HFFc6 (cell line): ENCODE measurements at places on chromosomes 1 and 21.

DNA sequence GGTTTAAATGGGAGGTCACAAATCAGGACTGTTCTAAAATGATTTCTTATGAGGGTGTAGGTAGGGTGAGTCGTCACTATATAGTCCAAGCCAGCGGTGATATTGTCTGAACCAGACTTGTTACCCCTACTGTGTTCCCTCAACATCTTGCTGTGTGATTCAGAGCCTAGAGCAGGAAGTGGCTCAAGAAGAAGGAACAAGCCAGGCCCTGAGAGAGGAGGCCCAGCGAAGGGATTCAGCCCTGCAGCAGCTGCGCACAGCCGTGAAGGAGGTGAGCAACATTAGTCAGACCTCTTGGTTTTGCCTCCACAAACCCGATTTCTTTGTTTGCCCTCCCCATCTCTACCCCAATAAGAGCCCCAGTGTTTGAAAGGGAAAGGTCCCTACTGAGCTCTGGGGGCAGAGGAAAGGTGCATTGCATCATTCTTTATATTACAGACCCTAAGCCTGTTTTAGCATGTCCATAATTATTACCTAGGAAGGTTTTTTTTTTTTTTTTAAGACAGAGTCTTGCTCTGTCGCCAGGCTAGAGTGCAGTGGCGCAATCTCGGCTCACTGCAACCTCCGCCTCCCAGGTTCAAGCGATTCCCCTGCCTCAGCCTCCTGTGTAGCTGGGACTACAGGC is 5.0 kb upstream of the SH3BGRL3 start:
- peak; percentile 45 for DNase-seq

DNA sequence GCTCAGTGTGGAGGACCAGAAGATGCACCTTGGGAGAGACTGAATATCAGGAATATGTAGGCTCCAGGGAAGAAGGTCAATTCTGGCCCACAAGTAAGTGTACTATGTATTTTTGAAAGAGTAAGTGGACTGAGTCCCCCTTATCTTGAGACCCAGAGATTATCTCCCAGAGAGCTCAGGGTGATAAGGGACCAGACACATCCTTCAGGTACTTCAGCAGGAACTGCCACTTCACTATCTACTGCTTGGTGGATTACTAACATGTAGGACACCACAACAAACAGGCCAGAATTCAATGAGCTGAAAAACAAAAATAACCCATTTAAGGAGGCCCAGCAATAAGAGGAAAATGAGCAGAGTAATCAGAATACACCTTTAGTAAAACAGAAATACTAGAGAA is 119.2 kb downstream of the ZNF644 start:
- no peak for DNase-seq

GRCh38 chr1:98493469-98493868 is 168.1 kb upstream of the SNX7 start:
- DNase-seq: no peak

- DNase-seq: no peak
Observed at GRCh38 chr1:53129891-53130597, 12.4 kb downstream of the SLC1A7 start.

- no peak for DNase-seq
Observed at GRCh38 chr1:37410105-37410504, 64.3 kb upstream of the ZC3H12A start.

DNA sequence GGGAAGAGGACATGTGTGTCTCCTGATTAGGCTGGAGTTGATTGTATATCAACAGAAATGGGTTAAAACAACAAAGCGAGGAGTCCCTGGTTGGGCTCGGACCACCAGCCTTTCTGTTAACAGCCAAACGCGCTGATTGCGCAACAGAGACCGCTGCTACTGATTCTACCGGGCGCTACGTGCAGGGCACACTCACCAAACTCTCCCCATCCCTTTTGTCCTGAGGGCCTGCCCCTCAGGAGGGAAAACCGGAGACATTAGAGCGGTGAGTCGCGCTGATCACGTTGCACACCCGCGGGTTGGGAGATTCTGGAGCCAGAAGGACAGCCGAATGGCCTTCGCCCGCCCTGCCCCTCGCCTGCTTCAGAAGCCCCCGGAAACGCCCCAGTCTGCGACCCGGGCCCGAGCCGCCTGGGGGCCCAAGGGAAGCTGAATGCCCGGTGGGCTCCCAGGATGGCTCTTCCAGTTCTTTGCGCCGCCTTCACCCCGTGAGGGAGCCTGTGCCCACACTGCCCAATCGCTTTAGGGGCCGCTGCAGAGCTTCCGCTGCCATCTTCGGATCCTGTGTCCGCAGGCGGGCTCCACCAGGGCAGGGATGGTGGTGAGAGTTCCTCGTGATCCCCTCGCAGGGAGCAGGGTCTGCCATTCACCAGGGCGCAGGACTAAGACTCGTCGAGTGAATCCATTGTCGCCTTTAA is 165.4 kb upstream of the NBPF11 start:
- no peak for DNase-seq

- DNase-seq: peak; percentile 33
Observed at GRCh38 chr1:160081261-160081936, at the start of gene KCNJ9. KCNJ9 (plus strand) TSS chr1:160081538; CDS start chr1:160084031, 2,493 bp downstream.

- peak; percentile 28 for DNase-seq
Observed at GRCh38 chr1:186183970-186184628, 191.0 kb downstream of the TPR start.

- no peak for DNase-seq
Observed at GRCh38 chr1:222938986-222939385, 124.1 kb downstream of the DISP1 start.

GRCh38 chr1:162390396-162391185 is 9.1 kb downstream of the C1orf226 start:
- no peak for DNase-seq

DNA sequence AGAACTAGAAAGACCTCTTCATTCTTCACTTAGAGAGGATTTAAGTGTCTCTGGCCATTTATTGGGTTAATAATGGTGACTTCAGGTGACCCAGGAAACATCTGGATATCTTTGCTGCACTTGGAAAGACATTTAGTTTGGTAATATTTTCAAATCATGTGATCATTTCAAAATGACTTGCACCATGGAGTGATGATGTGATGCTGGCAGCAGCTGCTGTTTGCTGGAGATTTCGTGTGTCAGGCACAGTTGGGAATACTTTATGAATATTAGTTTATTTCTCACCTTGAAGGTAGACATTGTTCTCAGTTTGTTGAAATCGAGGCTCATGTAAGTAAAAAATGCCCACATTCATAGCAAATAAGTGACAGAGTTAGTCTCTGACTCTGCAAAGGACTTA is 236.0 kb downstream of the DISC1 start:
- DNase-seq: no peak

- no peak for DNase-seq
Observed at GRCh38 chr1:31839662-31840343, 24.0 kb upstream of the SPOCD1 start.

GRCh38 chr1:228097333-228098081 is 5.6 kb downstream of the C1orf35 start:
- DNase-seq: no peak

GRCh38 chr1:101310506-101310905 is 73.7 kb downstream of the S1PR1 start:
- DNase-seq: no peak

DNA sequence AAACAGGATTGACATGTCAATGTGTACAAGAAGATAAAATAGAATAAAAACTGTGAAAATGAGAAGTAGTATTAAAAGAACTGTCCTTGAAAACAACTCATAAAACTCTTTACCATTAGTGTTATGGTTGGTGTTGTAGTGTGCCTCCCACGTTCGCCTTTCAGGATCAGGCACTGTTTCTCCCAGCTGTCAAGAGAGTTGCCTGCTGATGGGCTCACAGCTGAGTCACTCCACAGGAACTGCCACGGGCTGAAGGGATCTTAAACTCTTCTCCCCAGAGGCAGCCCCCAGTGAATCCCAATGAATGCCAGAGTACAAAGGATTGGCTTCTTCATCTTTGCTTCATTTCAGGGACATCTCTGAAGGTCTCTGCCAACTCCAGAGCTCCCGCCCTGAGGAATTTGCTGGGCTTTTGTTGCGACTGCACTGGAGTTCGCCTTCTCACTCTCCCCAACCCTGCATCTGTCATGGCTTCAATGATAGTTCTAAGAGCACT is 119.6 kb downstream of the ADGRL2 start:
- DNase-seq: peak; percentile 17

- DNase-seq: no peak
Observed at GRCh38 chr1:6200188-6200809, 904 bp upstream of the RPL22 start.

DNA sequence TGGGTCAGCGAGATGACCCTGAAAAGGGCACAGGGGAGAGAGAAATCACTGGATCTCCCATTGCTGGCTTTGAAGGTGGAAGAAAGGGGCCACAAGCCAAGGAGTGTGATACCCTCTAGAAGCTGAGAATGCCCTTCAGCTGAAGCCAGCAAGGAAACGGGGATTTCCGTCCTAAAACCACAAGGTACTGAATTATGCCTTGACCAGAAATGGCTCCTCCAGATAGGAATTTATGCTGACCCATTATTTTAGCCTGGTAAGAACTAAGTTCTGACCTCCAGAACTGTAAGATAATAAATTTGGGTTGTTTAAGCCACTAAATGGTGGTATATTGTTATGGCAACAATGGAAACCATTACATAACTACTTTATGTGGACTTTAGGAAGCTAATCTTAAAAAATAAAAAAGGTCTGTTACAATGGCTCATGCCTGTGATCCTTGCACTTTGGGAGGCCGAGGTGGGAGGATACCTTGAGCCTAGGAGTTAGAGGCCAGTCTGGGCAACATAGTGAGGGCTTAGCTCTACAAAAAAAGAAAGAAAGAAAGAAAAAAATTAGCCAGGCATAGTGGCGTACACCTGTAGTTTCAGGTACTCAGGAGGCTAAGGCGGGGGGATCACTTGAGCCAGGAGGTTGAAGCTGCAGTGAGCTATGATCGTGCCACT is 3.6 kb upstream of the H6PD start:
- no peak for DNase-seq

DNA sequence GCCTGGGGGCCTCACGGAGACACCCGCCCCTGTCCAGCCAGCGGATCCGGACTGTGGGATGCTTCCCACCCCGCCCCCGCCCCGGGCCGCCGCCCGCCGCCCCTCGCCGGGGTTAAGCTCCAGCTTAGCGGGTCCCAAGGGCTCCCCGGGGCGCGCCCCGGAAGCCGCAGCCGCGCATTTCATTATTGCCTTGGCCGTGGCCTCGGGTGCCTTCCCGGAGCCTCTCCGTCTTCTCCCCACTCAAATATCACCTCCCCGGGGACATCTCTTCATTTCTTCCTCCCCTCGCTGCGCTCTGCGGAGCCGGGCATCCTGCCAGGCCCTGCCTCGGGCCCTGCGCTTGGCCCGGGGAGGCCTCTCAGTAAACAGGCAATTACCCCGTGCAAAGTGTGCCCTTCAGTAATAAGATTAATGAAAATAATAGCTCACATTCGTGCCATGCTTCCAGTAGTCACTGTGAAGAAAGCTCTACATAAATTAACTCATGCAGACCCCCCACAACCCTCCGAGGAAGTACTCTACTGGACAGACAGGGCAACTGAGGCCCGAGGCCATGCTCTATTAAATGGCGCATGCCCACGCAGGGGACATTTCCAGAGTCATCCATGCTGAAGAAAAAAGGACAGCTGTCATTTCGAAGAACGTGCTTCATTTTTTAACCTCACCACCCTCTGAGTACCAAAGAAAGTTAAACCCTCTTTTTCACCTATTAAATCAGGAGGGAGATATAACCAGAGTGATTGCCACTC is 49.9 kb upstream of the LAPTM5 start:
- no peak for DNase-seq

GRCh38 chr1:152933196-152933595 is 13.8 kb upstream of the SPRR5 start:
- no peak for DNase-seq

DNA sequence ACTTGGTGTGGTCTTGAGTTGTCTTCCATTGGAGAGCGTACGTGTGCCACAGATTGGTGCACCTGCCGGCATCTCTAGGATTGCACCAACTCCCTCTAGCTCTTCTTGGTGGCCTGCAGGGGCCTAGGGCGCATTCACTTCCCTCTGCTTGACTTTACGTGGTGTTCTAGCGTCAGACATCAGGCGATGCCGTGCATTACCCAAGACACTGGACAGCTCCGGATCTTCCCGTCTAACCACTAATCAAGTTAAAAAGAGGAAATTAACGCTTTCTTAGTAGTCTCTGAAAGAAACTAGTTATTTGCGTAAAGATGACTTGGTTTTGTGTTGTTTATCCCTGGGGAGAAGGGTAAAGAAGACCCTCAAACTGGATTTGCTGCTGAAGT is 510 bp upstream of the IL10RB start:
- DNase-seq: no peak

DNA sequence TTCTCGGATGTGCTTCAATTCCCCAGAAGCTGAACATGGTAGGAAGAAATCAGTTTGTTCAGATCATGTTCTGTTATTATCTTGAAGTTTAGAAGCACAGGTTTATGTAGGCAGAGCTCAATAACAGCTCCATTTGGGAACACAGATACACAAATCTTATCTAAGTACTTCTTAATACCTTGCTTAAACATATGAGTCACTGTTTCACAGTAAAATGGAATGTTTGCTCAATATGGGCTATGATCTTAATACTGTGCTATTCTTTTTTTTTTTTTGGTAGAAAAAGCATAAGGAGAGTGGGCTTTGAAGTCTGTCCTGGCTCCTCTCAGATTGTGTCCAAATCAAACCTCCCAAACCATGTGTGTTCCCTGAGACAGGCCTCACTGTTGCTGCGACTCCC is 13.4 kb downstream of the PROK1 start:
- peak; percentile 19 for DNase-seq

DNA sequence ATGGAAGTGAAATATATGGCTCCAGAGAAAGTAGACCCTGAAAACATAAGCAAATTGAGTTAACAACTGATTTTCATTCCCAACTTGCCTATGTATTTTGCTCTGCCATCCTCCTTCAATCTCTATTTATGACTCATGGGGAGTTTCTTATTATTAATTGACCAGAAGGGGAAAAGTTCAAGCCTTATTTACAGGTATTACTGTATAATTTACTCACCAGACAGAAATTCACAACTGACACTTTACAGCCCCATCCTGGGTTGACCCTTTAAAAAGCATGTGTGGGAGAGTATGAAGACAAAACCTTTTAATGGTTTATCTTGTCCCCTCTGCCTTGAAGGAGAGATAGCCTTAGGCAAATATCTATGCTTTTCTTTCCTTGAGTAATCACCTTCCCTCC is 39.8 kb upstream of the C1orf53 start:
- no peak for DNase-seq

- DNase-seq: no peak
Observed at GRCh38 chr1:229121845-229122436, 149.0 kb upstream of the RAB4A start.

- DNase-seq: peak; percentile 70
Observed at GRCh38 chr21:36207577-36208320, 51.1 kb downstream of the DOP1B start.

DNA sequence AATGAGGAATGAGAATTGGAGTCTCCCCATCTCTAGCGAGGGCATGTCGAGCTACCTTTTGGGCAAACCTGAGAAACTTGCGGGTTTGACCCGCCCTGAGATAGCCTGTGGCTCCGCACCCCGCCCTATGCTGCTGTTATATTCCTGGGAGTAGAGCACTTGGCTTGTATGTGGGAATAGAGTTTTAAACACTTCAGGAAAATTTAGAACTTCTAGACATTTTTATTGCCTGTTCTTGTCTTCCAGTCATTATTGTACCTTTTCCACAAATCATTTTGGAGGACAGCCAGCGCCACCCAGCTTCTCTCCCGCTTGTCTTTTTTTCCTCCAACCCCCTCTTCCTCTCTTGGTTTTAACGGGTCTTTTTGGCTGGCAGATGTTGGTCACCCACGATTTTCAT is 738 bp downstream of the GNPAT start:
- DNase-seq: no peak
